ENCODE measurements at places on chromosomes 7 and 10. TPM values are rescaled to one million over a fixed set of nuclear protein-coding genes. Genes with fewer than 3 reads are reported as not detected.

DNA sequence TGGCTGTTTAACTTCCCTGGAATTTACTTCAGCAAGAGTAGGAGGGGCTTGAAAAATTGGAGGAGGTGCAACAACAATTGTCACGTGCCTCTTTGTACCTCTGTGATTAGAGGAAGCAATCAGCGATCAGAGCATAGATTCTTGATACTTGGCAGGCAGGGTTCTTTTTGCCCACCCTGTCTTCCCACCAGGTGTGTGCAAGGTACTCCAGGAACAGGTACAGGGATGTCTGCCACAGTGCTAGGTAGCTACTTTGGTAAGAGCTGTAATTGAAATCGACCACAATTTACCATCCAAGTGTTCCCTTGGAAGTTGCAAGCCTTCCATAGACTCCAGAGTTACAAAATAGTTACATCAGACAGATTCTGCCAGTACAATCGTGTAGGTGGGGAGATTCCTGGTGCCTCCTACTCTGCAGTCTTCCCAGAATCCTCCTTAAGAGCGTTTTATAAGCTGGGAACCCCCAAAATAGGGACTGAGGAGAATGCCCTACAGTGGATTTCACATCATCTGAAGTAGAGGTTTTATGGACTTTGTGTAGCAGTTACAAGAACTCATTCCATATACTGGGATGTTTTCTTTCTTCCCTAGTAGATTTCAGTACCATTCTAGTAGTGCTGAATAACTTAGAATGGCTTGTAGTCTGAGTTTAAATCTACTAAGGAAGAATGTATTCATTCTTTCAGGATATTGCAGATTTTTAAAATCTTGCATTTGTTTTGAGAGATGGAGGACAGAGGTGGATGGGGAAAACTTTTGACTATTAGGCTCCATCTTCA lies 101.9 kb downstream of the EXOC4 start:
- H3K4me3 ChIP-seq, result no peak overlapping the region
- no peaks in the 10 kb centered on the region for H3K36me3 ChIP-seq
- H3K27ac ChIP-seq, result no peak overlapping the region
- DNase-seq, result no peak
- no peaks in the 10 kb centered on the region for H3K4me1 ChIP-seq
- no peaks in the 10 kb centered on the region for H3K27me3 ChIP-seq

DNA sequence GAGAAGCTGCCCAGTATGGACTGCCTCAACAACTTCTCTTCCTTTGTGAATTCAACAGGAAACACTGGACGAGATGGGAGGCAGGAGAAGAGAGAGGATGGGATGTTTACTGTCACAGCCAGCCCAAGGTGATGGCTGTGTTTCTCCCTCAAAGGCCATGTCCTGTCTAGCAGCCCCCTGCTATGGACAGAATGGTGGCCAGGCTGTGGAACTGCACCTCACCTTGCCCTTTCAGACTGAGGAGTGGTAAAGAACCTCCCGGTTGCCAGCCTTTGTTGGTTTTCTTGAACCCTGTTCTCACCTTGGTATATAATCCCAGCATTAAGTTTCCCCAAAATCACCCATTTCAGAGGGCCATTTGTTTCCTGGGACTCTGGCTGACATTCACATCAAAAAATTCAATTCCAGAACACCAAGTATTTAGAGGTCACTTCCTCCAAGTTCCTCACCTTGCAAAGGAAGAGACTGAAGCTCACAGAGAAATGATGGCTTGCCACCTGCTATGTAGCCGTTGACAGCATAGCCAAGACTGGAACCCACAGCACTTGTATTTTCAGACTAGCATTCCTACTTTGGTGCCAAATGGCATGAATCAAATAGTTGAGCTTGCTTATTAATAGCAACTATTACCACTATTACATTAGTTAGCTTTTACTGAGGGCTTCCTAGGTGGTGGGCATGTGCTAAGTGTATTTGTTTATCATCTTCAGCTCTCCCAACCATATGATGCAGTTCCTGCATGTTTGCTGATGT lies 224.0 kb upstream of the GRB10 start:
- no peak overlapping the region for H3K4me3 ChIP-seq
- no peak overlapping the region for H3K27ac ChIP-seq
- H3K4me1 ChIP-seq, result no peaks in the 10 kb centered on the region
- H3K27me3 ChIP-seq, result no peaks in the 10 kb centered on the region
- H3K36me3 ChIP-seq, result no peaks in the 10 kb centered on the region

GRCh38 chr10:125967533-125967932 lies 71.2 kb downstream of the FANK1 start:
- H3K36me3 ChIP-seq, result no peaks in the 10 kb centered on the region
- H3K27me3 ChIP-seq, result no peaks in the 10 kb centered on the region
- H3K4me1 ChIP-seq, result no peaks in the 10 kb centered on the region
- no peak for DNase-seq

GRCh38 chr7:88927-89231 lies 103.5 kb upstream of the FAM20C start:
- H3K36me3 ChIP-seq, result no peaks in the 10 kb centered on the region
- H3K27ac ChIP-seq, result no peak overlapping the region
- H3K4me1 ChIP-seq, result no peaks in the 10 kb centered on the region

- H3K27me3 ChIP-seq, result peaks cover 89% of the 10 kb centered on the region
- H3K4me3 ChIP-seq, result no peak overlapping the region
These were observed 13.8 kb upstream of the PAX2 start for GRCh38 chr10:100731407-100732240.

GRCh38 chr7:5792268-5792667 lies 10.8 kb upstream of the RNF216 start:
- H3K27ac ChIP-seq, result no peak overlapping the region
- no peak for DNase-seq
- no peaks in the 10 kb centered on the region for H3K27me3 ChIP-seq
- no peaks in the 10 kb centered on the region for H3K4me1 ChIP-seq

OPN1SW gene
- not detected for total RNA-seq
